ENCODE measurements at places on chromosomes 3 and 15.
A peak's percentile ranks its signal among the peaks of the same experiment; 100 is the strongest.

DNA sequence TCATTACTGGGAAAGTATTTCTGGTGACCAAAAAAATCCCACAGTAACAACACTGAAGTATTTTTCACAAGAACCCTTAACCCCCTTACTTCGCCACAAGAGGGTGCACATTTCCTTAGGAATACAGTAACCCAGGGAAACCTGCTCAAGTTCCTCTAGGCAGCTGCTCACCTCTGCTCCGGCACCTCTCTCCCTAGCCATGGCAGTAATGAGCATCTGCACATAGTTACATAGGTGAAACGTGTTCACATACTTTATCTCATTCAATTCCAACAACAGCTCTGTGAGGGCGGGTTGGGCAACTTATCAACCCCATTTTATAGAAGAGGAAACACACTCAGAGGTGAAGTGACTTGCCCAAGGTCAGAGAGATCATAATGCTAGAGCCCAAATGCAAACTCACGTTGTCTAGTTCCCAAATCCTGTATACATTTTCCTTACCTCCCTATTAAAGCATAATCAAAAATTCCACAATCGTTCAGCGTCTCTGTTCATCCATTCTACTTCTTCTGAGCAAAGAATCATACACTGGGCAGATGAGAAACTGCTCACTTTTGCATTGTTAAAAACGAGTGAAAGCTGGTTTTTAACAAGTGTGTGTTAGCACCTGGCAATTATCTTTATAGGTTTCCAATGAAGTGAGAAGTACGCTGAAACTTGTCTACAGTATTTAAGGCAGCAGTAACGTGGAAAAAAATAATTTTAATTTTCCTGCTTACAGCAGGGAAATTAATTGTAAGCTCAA is 90.7 kb downstream of the IGF2BP2 start:
- DNase-seq, result peak; percentile 71

DNA sequence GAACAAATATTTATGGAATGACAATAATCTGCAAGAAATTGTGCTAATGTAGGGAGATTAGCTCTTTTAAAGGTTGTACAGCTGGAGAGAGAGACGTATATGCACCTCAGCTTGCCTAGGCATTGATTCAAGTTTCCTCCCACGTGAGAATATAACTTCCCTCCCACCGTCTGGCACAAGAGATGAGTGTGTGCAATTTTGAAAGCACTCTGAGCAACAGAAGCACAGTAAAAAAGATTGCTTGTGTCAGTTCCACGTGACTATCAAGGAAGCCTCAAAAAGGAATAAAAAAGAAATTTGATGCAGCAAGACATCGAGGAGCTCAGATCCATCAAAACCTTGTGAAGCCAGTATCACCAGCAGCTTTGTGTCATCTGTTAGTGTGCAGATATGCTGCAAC is 435.3 kb downstream of the TUSC7 start:
- no peak for DNase-seq

DNA sequence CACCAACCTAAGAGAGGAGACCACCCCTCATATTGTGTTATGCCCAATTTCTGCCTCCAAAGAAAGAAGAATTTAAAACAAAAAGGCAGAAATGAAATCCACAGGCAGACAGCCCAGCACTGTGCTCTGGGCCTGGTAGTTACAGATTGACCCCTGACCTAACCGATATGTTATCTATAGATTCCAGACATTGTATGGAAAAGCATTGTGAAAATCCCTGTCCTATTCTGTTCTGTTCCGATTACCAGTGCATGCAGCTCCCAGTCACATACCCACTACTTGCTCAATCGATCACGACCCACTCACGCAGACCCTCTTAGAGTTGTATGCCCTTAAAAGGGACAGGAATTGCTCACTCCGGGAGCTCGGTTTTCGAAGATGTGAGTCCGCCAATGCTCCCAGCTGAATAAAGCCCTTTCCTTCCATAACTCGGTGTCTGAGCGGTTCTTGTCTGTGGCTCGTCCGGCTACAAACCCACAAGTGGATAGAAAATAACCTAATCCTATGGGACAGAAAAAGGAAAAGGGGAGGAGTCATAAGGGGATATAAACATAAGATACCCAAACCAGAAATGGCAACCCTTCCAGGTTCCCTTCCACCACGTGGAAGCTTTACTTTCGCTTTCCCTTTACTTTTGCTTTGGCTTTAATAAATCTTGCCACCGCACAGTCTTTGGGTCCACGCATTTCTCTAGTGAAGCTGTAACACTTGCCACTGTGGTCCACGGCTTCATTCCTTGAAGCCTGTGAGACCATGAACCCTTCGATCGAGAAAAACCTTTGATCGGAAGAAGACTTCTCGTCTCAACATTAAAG is 1.7 kb upstream of the CFAP91 start:
- DNase-seq, result no peak

GRCh38 chr15:86837294-86838061 is 757.8 kb downstream of the AGBL1 start:
- no peak for DNase-seq

DNA sequence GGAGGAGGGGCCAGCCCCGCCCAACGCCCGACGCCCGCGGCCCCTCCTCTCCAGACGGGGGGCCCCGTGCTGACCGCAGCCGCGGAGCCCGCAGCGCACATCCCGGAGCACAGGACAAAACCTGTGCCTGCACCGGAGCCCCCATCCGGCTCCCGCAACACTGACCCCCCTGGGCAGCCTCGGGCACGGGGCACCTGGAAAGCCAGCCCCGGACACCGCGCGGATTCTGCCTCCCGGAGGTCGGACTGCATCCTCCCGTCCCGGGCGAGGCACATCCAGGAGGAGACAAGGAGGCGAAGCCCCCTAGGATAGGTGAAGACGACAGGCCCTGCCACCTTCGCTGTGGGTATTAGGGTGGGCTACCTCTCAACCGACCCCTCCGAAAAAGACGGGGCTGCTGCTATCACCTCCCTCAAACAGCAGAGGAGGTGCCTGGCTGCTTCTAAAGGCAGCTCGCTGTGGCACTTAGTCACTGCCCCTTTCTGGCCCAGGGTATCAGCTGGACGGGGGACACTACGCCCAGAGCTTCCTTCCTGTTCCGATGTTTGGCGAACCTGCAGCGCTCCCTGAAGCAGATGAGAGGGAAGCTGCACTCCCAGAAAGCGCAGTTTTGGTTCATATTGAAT is 10.6 kb downstream of the XXYLT1 start:
- DNase-seq, result no peak

- DNase-seq, result no peak
These were observed 30.6 kb upstream of the LYSMD4 start for GRCh38 chr15:99763827-99764226.

- no peak for DNase-seq
These were observed 80.2 kb downstream of the TNIK start for GRCh38 chr3:171379961-171380483.

- DNase-seq, result no peak
These were observed 111.9 kb downstream of the OXSM start for GRCh38 chr3:25901796-25902195.

- DNase-seq, result peak; percentile 52
These were observed 75.6 kb downstream of the IQCH start for GRCh38 chr15:67329984-67330733.

DNA sequence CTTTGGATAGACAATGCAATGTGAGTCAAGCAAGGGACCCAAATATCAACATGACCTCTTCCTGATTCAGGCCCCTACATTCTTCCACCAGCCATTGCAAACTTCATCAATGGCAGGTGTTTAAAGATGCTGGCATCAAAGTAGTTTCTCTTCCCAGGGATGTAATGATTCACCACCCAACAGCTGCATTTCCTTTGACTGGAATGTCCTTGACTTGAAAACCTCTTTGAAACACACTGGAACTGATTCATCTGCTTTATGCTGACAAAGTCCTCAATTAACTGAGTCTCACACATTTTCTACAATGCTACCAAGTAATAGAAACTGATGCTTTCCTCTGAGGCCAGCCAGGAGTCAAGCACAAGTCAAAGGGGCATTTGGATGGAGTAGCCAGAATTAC is 385.5 kb downstream of the GBE1 start:
- no peak for DNase-seq

DNA sequence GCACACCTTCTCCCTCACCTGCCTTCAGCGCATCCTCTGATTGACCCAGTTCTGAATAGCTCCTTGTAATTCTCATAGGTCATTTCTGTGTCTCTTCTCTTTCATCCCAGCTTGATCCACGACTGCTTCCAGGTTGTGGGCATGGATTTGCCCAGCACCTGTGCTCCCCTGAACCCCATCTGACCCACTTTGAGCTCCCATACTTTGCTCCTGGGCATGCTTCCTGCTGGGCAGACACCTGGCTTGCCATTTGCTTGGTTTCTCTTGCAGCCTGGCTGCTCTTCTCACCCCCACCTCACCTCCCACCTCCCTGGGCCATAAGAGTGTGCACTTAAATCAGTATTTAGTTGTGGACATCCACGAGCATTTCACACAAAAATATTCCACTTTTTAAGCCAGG is 635.5 kb downstream of the TBL1XR1 start:
- no peak for DNase-seq

GRCh38 chr3:134681522-134681900 is 30.7 kb upstream of the KY start:
- no peak for DNase-seq

GRCh38 chr3:181311186-181311585 is 321.6 kb upstream of the DNAJC19 start:
- peak; percentile 3 for DNase-seq

- peak; percentile 89 for DNase-seq
These were observed 77.0 kb downstream of the NTRK3 start for GRCh38 chr15:88179562-88179961.

DNA sequence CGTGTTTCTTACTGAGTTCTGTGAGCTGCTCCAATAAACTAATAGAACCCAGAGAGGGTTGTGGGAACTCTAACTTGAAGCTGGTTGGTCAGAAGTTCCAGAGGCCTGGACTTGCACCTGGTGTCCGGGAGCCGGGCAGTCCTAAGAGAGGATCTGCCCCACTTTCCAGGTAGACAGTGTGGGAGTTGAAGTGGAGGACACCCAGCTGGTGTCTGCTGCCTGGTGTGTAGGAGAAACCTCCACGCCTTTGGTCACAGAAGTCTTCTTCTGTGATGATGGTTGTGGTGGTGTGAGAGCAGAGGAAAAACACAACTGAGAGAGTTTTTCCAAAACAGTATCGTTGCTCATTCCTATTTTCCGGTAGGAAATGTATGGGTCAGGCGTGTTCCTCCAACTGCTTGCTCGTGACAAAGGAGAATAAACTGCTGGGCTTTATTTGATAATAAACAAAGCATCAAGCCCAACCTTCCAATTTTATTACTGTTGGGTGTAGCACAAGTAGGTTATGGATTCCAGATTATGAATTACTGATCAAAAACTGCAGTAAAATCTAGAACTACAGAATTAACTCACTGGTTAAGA is 137.0 kb downstream of the KLF13 start:
- no peak for DNase-seq

DNA sequence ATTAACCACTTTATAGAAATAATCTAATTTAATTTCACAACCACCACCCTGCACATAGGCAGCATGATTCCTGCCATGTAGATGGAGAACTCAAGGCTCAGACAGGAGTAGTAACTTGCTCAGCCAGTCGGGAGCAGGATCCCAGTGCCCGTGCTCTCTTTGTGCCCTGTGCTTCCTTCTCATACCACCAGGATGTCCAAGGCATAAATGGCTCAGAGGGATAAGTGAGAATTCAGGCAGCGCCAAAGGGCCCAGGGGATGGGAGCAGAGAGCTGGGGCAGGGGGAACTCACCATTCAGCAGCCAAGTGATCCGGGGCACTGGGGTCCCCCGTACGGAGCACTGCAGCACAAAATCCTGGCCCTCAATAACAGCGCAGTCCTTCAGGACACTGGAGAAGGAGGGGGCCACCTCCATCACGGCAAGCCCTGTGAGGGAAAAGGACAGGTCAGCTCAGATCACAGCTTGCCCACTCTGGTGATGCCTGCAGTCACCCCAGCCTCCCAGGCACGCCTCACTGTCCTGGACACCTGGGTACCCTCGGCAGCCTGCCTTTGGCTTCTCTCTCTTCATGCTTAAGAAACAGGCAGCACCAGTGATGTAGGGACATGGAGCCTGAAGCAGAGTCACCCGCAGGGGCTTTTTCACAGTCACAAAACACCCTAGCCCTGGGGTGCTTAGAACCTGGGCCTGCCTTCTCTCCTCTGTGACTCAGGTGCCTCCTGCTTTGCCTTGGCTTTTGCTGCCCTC is 141.0 kb upstream of the HACD2 start:
- DNase-seq, result no peak

GRCh38 chr3:176078906-176079305 is 1118.4 kb downstream of the TBL1XR1 start:
- no peak for DNase-seq

DNA sequence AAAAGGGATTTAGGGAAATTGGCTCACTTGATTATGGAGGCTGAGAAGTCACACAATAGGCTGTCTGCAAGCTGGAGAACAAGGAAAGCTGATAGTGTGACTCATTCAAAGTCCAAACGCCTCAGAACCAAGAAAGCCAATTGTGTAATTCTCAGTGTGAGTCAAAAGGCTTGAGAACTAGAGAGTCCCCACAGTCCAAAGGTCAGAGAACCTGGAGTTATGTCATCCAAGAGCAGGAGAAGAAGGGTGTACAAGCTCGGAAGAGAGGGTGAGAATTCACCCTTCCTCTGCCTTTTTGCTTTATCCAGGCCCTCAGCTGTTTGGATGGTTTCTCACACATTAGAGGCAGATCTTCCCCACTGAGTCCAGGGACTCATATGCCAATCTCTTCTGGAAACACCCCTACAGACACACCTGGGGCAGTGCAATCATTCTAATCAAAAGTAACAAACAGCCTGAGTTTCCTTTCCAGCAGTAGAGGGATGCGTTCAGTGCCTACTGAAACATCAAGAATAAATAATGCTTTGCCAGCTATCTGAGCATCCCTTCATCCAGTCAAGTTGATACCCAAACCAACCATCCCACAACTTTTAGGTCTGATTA is 271.5 kb downstream of the SATB1 start:
- DNase-seq, result no peak

DNA sequence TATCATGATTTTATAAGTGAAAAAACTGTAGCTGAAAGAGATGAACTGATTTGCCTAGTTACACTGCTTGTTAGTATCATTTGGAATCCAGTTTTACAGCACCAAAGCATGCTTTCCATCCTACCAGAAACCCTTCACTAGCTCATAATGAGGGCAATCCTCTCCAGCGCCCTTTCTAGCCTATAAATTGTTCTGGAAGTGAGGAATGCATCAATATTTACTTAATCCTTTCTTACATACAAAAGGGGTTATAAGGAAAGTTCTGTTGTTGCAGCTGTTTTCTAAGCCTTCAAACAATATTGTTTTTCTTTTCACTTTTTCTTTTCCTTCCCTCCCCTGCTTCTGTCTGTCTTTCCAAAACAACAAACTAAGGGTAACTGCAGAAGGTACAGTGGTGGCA is 11.0 kb upstream of the PCCB start:
- DNase-seq, result no peak
